DND-41 (cell line): ENCODE measurements at places on chromosomes 11 and 22.
A peak's percentile ranks its signal among the peaks of the same experiment; 100 is the strongest.

DNA sequence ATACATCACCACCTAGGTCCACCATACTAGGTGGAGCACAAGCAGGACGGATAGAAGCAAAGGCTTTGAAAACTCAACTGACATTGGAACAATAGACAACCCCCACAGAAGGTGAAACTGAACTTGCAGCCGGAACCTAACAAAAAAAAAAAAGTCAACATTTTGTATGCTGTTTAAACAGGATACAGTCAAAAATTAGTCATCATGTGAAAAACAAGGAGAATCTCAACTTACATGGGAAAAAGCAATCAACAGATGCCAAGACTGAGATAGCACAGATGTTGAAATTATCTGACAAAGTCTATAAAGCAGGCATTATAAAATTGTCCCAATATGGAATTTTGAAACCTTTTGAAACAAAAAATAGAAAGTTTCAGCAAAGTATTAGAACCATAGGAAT lies 123.8 kb downstream of the RAB38 start:
- DNase-seq = no peak

DNA sequence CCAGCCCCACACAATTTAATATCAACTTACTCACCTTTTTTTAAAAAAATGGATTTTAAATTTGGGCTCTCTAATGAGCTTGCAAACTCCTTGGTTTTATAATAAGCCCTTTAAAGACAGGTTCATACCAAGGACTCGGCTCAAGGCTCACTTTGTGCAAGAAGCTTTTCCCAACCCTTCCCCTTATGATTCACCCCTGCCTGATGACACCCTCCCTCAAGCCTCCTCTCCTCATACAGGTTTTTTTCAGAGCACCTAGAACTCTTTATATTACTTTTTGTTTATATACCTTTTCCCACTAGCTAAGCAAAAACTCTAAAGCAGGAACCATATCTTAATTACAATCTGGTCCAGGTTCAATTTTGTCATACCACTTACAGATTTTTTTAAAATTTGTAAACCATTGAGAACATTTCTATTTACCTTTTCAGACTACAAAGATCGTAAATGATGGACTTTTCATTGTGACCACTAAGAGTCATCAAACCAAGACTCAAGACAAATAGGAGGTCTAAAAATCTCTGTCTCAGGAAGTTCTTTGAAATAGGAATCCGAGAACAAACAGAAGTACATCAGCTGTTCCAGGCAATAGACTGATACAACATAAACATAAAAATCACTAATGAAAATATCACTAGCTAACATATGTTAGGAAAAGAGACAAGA lies 13.1 kb upstream of the EXPH5 start:
- DNase-seq = no peak

DNA sequence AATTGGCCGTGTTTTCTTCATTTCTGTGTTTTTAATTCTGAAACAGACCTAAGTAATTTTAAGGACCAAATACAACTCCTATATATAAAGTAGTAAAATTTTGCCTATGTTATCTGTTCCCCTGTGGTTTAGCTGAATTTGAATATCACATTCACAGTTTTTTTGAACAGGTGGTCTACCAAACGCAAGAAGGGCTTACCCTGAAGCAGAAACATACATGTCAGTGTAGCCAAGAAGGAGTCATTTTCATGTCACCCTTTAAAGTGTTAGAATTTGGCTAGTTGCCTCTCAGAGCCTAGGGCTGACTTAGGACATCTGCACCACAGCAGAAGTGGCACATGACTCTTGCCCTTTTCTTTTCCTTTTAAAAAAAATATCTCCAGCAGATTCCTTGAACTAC lies 34.3 kb downstream of the MYBPC3 start:
- no peak for DNase-seq

DNA sequence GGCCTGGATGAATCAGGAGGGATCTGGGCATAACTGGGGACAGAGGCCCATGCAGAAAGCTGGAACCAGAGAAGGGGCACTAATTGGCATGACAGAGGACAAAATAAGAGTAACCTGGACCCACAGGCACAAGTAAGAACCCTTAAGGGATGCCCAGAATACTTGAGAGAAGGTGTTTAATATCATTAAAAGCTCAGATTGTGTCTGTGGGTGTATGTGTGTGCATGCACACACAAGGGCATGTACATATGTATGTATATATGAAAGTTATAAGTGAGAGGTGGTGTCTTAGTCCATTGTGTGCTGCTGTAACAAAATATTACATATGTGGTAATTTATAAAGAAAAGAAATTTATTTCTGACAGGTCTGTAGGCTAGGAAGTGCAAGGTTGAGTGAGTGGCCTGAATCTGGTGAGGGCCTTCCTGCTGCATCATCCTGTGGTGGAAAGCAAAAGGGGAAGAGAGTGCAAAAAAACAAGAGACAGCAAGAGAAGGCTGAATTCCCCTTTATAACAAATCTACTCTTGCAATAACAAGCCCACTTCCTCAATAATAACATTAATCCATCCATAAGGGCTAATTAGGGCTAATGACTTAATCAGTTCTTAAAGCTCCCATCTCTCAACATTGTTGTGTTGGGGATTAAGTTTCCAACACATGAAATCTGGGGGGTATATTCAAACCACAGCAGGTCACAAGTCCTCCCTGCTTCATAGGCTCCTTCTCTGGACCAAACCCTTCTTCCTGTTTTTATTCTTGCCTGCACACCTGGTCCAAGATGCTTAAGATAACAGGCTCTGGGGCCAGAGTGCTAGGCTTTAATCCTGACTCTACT lies 68.3 kb upstream of the POU2AF2 start:
- no peak for DNase-seq

DNA sequence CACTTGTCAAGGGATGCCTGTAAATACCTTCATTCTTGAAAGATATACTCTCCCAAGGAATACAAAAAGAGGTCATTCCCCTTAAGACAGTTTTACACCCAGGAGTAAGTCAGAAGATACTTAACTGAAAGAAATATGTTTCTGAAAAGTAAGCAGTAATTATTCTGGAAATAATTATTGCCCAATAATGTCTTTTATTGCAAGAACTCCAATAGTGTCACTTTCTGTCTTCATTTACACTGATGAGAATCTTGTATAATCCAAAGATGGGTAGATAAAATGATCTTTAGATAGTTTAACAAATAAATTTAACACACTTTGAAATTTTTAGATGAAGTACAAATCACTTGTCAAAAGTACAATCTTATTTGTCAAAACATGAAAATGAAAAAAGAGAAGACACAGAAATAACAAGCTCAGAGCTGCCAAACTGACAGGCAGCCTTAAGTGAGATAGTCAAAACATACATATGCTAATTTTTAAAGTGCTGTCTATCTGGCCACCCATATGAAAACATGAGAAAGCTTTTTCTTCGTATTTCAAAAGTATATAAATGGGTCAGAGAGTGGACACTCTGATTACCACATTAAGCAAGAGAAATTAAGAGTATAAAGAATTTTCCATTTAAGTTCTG lies 225.1 kb downstream of the TTC28 start:
- no peak for DNase-seq

DNA sequence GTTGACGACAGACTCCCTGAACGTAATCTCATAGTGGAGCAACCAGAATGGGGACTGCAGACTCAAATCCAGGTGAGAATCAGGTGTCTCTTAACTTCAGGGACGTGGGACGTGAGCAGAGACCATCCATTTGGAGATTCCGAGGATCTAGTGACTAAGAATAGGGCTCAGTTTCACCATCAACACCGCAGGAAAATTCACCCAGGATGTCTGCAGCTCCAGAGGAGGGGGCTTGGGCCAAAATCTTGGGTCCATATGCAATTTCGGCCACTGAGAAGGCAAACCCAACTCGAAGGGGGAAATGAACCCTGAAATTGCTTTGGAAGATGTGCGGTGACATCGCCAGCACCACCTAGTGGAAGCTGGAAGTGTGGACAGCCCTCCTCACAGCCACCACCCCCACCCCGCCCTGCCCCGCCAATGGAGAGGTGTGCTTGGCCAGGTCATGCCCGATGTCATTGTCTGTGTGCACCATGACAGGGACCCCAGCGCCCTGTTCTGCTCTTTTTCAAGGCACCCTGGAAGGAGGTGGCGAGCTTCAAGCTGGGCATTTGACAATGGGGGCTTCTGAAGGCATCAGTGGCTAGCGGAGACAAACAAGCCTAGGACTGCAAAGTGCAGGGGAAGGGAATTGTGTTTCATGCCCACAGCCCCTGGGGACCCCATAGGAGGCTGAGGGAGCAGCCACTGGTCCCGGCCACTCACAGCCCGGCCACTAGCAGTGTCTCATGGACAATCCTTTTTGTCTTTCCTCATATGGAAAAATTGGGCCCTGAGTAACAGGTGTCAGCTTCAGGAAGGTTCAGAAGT lies 24.8 kb downstream of the APOL1 start:
- peak; percentile 69 for DNase-seq

DNA sequence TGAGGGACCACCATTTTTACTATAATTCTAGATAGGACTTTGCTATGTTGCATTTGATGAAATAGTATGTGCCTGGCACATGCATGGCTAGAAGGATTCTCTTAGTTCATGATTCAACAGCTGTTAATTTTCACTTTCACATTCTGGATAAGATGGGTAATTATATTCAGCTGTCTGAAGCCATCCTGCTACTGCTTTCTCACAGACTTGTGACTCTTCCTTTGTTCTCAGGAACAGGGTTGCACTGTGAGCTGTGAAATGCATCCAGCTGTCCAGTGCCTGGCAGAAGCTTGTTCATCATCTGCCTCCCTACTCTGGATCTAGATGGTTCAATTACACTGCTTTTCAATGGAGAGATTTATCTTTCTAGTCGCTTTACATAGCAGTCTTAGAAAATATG lies 610.1 kb upstream of the ANO5 start:
- DNase-seq = peak; percentile 50

DNA sequence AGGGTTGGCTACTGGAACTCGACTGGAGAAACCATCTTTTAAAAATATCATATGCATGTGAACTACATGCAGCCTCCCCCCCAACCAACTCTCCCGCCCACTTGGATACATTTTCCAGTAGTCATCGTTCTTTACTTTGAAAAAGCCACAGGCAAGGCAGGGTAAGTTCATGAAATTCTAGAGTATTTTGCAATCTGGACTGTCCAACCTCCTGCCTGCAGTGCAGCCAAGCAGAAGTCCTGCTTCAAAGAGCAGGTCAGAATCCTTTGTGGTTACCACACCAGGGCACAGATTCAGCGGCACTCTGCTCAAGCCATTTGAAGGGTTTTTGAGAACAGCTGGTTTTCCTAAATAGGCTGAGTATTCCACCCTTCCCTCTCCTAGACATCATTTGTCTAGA lies 12.1 kb downstream of the ELF5 start:
- DNase-seq = no peak

GRCh38 chr11:111462329-111462728 lies 49.9 kb downstream of the BTG4 start:
- no peak for DNase-seq

DNA sequence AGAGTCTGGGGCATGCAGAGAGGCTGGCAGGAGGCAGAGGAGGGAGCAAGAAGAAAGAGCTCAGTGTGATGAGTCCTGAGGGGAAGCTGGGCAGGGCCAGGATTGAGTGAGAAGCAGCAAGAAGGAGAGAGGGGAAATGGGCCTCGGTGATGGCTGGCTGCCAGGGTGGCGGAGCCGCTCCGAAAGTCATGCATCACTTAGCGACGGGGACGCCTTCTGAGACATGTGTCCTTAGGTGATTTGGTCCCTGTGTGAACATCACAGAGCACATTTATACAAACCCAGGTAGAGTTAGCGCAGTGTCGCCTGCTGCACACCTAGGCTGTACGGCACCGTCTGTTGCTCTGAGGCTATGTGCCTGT lies 15.1 kb downstream of the TBC1D22A start:
- DNase-seq = no peak

DNA sequence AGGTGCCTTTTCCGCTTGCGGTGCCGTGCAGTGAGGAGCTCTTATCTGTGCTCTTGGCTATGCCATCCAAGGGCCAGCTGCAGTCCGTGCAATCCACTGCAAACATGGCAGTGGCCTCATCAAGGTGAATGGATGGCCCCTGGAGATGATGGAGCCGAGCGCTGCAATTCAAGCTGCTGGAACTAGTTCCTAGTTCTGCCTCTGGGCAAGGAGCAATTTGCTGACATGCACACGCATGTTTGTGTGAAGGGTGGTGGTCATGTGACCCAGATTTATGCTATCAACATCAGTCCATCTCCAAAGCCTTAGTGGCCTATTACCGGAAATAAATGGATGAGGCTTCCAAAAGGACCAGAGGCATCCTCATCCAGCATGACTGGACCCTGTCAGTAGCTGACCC lies 3.1 kb upstream of the EHD1 start:
- no peak for DNase-seq

GRCh38 chr22:38112381-38112780 lies 1.9 kb upstream of the BAIAP2L2 start:
- DNase-seq = no peak

DNA sequence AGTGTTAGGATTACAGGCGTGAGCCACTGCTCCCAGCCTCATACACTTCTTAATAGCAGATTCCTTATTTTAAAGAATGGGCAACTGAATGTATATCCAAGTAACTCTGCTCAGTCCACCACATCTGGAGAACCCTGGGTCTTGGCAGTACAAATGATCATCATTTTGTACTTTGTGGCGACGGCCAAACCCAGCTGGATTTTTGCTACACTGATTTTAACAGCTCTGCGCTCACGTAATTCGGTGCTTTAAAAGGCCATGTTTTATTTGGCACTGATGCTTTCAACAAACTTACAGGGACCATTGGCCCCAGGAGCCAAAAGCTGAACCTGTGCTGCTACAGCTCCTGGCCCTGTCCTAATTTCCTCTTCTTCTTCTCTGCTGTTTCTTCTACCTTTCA lies 60.8 kb upstream of the PDE3B start:
- no peak for DNase-seq

DNA sequence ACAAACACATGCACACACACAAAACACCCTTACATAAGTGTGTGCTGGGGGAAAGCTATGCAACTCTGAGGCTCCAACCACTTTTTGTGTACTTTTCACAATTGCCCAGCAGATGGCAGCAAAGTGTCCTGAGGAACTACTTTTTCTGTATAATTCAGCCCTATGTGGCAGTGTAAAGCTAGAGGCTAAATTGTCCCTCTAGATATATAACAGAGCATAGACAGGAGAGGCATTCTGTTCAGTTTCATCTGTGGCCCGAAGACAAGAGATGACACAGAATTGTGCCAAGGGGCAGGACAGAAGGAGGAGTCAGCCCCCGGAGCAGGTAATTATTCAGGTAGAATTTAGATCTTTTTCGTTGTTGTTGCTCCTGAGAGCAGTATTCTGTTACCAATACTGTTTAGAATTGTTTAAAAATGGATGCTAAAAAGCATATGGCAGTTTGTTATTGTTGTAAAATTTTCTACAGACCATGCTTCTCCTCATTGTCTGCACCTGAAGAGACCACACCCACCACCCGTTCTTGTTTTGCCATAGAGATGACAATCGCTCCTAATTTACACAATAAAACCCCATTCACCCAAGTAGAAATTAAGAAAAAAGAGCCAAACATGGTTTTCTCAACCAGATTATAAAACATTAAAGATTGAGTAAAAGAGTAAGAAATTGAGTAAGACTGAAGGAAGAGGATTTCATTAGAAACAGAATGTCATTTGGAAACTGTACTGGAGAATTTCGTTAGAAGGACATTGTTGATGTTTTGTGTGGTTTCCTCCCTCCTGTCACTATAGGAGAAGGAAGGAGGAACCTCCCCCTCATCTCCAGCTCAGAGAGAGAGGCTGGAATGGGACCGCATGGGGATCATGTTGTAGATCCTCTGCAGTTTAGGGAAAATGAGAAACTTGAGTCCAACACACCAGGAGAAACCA lies 14.5 kb upstream of the MS4A7 start:
- peak; percentile 64 for DNase-seq
